ENCODE measurements at places on chromosomes 7 and 10.

DNA sequence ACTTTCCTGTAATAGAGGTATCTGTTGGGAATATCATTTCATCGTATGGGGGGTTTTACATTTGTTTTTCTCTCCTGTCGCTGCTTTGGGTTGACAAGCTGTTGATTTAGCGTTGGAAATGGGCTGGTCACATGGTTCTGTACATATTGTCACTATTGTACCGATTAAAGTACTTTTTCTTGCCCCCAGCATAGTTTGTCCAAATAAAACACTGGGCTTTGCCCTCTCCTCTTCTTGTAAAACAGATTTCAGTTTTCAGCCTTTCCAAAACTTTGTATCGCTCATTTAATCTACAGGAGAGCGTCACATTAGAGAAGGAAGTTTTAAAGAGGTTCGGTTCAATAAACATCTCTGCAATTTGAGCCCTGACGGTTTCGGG lies 4.0 kb downstream of the BMI1 start:
- no peak for DNase-seq

GRCh38 chr7:33849971-33850559 lies 55.3 kb upstream of the BMPER start:
- no peak for DNase-seq

DNA sequence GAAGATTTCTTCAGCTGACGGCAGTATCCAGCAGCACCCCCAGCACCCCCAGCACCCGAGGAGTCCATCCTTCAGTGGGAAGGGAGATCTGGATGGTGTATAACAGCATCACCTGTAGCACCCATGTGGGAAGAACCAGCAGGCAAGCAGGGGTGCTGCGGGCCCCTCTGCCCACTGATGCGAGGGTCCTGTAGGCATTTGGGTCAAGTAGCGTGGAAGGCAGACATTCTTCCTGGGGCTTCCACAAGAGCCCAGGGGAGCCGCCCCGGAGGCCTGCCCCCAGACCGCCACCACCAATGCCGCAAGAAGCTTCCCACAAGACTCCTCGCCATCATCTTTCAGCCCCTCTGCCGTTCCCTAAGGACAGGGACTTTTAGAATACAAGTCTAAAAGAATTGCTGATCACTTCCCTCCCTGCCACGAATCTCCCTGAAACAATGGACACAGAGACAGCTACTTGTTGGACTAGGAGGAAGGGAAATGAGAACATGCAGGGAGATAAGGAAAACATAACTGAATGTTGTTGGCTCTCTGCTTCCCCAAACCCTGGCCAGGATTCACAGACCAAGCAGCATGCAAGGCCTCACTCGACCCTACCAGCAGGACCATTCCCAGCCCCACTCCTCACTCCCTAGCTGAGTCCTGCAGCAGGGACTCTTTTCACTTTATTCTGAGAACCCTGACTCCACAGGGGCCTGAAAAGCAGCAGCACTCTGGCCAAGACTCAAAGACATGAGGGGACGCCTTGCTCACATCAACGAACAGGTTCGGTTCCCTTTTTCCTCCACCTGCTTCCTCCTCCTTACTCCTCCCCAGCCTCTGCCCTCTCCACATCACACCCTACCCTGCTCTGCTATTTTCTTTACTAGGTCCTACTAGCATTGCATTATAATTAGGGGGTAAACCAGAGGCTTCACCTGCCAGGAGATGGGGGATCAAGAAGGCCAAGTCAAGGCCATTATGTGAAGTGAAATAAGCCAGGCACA lies 164.5 kb downstream of the HERPUD2 start:
- peak; percentile 27 for DNase-seq

GRCh38 chr7:138663725-138664710 lies 37.1 kb downstream of the SVOPL start:
- peak; percentile 22 for DNase-seq

DNA sequence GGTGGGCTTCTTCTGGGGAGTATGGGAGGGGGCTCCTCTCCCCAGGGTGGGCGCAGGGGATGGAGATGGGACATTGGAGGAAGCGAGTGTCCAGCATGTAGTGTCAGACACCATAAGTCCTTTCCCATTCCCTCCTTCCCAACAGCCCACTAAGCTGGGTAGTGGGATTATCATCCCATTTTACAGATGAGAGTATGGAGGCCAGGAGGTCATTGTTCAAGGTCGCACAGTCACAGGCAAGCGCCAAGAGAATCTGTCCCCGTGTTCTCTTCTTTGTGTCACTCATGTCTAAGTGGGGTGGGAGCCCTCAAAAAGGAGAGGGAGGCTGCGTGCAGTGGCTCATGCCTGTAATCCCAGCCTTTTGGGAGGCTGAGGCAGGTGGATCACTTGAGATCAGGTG lies 64.8 kb downstream of the CLIP2 start:
- no peak for DNase-seq

DNA sequence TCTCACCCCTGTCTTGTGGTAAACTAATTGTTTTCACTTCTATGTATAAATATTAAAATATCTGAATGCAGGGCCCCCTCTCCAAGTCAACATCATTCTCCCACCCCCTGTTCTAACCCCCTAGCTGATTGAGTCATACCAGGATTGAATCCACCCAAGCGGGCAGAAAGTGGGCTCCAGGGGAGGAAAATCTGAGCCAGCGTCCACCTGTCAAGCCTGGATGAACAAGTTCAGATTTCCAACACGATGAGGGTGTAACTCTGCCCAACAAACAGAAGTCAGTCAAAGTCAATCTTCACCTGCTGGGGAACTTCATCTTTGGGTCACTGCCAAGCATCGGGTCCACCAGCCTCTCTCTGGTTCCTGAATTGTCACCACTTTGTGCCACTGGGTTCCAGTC lies 162.9 kb upstream of the CELF2 start:
- no peak for DNase-seq

DNA sequence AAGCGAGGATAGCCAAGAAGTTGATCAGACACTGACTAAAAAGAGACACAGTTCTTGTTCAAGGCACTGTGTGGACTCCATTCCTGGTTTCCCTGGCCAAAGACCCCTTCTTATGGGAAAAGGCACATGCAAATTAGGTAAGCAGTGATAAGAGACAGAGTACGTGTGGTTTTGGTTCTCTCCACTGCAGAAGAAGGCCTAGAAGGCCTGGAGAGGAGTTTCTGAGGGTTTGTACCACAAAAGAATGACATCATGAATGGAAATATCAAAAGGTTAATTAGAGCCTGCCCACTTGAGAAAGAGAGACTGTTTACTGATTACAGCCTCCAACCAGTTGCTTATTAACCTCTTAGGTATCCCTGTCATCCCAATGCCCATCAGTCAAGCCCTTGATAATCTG lies 137.5 kb downstream of the ZNF365 start:
- no peak for DNase-seq

DNA sequence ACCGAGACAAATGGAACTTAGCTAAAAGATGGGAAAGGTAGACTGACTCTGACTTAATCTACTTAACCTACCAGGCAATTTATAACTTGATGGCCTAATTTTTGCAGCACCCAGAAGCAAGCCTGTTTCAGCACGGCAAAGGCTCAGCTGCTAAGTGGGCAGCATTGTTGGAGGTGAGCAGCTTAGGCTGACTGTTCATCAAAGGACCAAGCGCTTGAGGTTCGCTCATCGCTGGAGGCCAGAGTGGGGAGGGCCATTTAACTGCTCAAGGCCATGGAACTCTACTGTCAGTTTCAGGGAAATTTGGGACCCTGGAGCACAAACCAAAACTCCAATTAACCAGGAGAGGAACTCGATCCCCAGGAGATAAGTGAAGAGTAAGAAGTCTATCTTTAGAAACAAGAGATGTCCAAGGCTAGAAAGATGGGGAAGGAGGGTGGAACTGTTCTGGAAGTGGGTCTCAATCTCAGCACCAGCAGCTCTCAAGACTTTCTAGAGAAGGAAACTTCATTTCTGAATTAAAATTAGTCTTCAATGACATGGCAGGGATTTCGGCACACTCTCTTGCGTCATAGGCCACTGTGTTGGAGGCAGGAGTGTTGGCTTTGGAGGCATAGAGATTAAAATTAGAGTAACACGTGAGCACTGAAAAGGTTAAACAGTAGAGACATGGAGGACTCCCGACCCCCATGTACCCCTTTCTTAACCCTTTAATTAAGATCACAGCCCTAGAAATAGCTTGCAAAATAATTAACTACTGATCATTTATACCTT lies 43.1 kb downstream of the EGFR start:
- DNase-seq = no peak

DNA sequence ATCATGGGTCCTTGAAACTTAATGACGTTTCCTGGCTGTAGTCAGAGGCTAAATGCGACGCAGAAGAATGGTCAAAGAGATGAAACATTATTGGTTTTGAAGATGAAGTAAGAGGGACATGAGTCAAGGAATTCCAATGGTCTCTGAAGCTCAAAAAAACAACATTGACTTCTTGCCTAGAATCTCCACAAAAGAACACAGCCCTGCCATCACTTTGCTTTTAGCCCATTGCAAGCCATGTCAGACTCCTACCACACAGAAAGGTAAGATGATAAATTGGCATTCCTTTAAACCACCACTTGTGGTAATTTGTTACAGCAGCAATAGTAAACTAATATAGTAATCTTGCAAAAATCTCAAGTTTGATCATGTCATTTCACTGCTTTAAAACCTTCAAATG lies 109.4 kb downstream of the TMEM26 start:
- no peak for DNase-seq

GRCh38 chr10:20971901-20972300 lies 74.8 kb upstream of the NEBL start:
- DNase-seq = peak; percentile 17

DNA sequence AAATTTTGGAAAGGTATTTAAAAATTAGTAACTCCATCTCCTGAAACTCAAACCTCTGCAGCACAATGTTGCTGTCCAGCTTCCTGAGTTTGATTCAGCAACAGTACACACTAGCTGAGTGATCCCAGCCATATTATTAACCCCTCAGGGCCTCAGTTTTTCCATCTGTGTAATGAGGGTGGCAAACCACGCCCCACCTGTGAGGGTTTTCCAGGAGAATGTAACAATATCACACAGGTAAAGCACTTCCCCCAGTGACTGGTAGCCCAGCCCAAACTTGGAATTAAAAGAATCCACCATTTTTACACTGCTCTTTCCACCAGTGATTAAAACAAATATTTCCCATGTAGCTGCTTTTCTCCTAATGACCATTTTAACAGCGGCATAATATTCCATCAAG lies 122.4 kb downstream of the SORBS1 start:
- no peak for DNase-seq

DNA sequence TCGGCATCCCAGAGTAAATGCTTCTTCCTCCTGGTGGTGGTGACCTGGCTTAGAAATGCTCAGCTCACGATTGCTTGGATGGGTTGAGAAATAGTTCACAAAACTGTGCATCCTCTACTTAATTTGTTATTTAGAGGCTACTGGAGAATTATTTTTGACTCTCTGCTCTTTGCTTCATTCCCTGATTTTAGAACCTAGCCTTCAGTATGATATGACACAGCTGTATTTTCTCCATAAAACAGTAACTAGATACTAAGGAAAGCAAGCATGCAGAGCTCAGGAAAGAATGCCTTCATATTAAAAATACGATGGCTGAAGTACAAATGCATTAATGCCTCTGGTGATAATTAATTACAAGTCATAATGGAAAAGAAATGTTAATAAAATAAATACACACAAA lies 602.0 kb upstream of the COBL start:
- no peak for DNase-seq

GRCh38 chr7:139993169-139993568 lies 69.6 kb downstream of the PARP12 start:
- DNase-seq = no peak

GRCh38 chr7:31290601-31291000 lies 49.9 kb downstream of the NEUROD6 start:
- DNase-seq = no peak

DNA sequence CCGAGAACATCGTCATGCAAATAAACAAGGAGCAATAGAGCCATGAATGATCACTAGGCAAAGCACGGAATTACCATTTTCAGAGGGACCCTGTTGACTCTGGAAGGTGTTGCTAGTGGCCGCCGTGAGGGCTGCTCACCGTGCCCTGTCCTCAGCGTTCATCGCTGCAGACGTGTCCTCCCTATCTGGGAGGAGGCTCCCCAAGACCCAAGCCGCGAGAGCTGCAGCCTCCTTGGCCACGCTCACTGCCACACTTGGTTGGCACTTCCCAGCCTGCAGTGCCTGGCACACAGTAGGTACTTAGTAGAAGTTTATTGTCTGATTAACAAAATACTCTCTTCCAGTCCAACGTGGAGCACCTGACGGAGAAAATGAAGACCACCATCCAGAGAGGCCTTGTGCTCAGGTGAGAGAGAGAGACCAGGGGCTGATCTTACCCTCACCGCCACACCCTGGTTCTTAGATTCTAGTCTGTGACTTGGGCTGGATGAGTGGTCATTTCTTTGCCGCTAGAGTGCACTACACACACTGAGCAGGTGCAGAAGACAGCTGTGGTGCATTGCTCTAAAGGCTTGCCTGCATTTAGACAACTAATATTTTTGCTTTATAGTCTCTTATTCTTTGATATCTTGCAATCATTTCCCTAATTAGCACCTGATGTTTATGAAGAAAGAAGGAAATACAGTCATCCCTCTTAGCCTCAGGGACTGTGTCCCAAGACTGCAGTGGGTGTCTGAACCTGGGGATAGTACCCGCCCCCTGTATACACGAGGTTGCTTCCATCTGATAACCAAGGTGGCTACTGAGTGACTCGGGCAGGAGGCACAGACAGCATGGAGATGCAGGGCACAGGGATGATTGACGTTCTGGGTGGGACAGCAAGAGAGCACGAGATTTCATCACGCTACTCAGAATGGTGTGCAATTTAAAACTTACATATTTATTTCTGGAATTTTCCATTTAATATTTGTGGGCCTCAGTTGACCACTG lies 40.3 kb downstream of the PITRM1 start:
- no peak for DNase-seq

- no peak for DNase-seq
Observed at GRCh38 chr7:135993950-135994349, 16.8 kb upstream of the MTPN start.

DNA sequence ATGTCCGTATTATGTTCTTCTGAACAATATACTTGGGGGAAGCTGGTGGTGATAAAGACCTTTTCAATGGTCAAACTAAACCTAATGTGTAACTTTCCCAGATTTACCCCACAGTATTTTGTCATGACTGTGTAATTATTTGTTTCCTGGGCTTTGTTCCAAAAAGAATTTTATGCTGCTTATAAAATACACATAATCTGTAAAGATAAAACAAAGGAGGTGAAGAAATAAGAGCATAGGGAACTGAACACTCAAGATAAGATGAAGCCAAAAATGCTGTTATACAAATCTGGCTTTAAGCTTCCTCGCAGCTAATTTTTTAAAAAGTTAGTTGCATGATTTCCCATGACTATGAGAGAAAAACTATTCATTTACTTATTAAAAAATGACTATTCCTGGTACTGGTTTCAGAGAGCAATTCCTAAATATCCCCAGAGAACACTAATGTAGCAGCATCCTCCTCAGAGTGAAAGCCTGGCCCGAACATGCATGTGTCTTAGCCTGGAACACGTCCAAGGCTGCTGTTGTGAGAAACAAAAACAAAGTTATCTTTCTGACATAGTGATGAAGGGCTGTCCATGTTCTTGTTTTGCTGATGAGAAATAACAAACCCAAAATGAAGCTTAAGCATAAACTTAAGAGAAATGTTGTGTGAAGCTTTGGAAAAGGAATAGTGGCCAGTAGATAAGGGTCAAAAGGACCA lies 33.9 kb downstream of the MALSU1 start:
- peak; percentile 82 for DNase-seq
